Tibial artery (tissue), 4 donors: ENCODE measurements at places on chromosomes 12 and 14.

- DNase-seq: no peak
Observed at GRCh38 chr12:30953951-30954751, 27.6 kb downstream of the TSPAN11 start.

DNA sequence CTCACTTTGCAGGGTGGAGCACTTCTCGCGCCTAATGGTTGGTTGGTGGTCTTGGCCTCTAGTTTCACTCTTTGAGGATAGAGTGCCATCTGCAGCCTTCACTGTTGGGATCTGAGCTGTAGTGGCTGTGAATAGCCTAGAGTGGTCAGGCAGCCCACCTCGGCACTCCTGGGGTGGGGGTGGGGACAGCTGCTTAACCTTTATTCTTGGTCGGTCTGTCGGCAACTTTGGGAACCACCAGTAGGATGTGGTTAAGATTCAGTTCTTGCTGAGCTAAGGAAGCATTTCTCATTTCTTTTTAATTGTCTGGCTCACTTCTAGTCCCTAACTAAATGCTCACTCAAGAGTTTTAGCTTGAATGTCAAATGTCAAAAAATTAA, 21.1 kb downstream of the TMBIM6 start:
- DNase-seq: no peak

DNA sequence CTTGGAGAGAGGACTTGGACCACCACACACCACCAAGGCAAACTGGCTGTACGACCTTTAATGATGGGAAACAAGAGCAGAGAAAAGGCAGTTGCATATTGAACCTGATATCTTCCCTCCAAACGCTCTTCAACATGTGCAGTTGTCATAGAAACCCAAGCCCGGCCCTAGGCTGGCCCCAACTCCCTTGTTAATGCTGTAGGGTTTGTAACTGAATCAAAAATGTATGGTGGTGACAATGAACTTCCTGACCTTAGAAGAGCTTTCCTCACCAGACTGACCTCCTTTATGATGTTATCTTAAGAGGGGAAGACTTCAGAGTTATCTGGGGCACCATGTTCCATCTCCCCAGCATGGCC, 12.3 kb downstream of the APOLD1 start:
- no peak for DNase-seq

- DNase-seq: no peak
Observed at GRCh38 chr14:74348241-74348734, at the start of gene VRTN. Gene VRTN, plus strand, starts transcription at chr14:74348471. Its CDS starts 8,313 bp downstream, at chr14:74356784.

- DNase-seq: no peak
Observed at GRCh38 chr14:53491256-53491883, 338.2 kb upstream of the DDHD1 start.

DNA sequence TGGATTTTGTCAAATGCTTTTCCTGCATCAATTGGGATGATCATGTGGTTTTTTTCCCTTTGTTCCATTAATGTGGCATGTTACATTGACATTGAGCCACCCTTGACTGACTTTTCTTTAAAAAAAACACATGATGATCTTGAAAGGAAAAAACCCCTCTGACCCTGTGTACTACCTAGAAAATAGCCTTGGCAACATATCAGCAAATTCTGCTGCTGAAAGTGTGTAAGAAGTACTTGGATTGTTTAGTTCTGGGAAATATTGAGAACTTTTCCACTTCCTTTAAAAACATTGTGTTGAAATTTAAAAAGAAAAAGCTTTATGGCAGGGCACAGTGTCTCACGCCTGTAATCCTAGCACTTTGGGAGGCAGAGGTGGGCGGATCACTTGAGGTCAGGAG, 20.7 kb downstream of the ACACB start:
- no peak for DNase-seq

- DNase-seq: peak; percentile 12
Observed at GRCh38 chr12:104692557-104693218, 235.9 kb downstream of the CHST11 start.

DNA sequence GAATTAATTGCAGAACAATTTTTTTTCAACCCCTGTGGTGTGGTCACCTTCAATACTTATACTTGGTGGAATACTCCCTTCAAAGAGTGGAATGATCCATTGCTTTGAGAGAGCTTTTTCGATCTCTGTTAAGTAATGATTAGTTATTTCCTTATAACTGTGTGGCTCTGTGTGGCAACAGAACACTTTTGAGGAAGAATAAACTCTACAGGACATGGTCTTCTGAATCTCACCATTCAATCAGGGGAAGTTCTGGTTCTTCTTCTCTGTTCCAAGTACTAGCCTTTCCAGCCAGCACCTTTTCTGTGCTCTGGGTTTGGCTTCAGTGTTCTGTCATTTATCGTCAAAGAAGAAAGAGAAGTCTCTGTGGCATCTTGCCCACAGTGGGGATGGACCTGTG, 369.2 kb downstream of the ZFP36L1 start:
- no peak for DNase-seq

DNA sequence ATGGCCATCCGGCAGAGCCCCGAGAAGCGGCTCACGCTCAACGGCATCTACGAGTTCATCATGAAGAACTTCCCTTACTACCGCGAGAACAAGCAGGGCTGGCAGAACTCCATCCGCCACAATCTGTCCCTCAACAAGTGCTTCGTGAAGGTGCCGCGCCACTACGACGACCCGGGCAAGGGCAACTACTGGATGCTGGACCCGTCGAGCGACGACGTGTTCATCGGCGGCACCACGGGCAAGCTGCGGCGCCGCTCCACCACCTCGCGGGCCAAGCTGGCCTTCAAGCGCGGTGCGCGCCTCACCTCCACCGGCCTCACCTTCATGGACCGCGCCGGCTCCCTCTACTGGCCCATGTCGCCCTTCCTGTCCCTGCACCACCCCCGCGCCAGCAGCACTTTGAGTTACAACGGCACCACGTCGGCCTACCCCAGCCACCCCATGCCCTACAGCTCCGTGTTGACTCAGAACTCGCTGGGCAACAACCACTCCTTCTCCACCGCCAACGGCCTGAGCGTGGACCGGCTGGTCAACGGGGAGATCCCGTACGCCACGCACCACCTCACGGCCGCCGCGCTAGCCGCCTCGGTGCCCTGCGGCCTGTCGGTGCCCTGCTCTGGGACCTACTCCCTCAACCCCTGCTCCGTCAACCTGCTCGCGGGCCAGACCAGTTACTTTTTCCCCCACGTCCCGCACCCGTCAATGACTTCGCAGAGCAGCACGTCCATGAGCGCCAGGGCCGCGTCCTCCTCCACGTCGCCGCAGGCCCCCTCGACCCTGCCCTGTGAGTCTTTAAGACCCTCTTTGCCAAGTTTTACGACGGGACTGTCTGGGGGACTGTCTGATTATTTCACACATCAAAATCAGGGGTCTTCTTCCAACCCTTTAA, 1.5 kb downstream of the FOXG1 start:
- DNase-seq: no peak

GRCh38 chr12:61869796-61870195, 390.4 kb upstream of the USP15 start:
- DNase-seq: no peak

DNA sequence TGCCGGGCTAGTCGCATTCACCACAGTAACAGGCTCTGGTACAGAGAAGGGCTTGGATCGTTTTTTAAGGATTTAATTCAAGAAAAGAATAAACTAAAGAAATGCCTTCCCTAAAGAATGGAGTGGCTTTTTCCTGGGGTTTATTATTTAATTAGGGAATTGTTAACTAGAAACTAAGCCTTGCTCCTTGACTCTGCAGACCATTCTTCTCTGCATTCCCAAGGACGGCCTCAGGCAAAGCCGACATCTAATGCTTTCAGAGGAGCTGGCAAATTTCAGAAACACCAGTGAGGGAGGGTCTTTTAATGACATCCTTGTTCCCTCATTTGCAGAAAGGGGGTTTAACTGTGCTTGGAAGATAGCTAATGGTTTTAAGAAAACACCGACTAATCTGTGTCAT, 174.0 kb downstream of the EGLN3 start:
- DNase-seq: no peak

- peak; percentile 28 for DNase-seq
Observed at GRCh38 chr12:105077435-105077834, 6.8 kb downstream of the ALDH1L2 start.

GRCh38 chr12:1873531-1874510, 44.6 kb downstream of the CACNA2D4 start:
- DNase-seq: no peak

GRCh38 chr12:26188127-26188526, 7.2 kb upstream of the SSPN start:
- no peak for DNase-seq

GRCh38 chr14:92943855-92944570, 21.1 kb downstream of the CHGA start:
- no peak for DNase-seq

DNA sequence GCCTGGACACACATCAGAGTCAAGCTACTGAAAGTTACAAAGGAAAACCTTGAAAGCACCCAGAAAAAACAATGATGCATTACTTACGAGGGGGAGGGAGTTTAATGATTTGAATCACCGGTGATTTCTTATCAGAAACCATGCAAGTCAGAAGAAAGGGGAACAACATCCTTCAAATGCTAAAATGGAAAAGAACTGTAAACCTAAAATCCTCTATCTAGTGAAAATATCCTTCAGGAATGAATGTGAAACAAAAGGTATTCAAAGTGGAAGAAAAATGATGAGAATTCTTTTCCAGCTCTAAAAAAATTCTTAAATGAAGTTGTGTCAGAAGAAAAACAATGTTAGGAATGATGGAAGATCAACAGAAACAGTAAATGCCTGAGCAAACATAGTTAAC, 16.8 kb downstream of the SCAF11 start:
- no peak for DNase-seq

DNA sequence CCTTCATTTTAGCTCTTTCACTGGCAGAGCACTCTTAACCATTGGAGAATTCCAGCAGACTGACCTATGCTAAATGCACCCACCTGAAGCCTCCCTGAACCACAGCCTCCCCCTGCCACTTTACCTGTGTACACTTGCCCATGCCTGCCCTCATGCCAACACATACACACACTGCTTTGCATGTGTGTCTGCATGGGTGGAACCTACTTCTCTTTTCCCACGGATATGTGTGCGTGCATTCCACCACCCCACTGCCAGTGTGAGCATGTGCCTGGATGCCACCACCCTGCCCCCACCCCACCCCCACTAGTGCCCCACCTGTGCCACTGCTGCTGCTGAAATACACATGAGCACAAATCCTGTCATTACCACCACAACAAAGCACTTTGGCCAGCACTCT, 49.5 kb upstream of the EEA1 start:
- DNase-seq: no peak
